ENCODE measurements at places on chromosomes 7 and 10.

DNA sequence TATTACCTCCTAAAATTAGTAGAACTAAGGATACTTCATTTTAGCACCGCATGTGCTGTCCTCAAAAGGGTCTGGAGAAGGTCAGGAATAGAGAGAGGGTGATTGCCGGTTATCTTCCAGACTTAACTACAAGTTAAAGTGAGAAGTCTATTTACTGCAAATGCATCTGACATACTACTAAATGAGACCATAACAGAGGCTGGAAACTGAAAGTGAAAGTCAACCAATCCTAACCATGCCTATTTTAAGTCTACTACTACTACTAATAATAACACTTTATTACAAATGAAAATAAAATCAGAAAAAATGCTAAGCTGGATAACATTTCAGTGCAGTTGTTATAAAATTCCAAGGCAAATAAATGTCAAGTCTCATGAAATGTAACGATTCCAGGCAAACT lies 244.7 kb downstream of the KIF20B start:
- no peaks in the 10 kb centered on the region for H3K36me3 ChIP-seq
- no peak overlapping the region for H3K4me3 ChIP-seq
- no peaks in the 10 kb centered on the region for H3K27me3 ChIP-seq
- DNase-seq = no peak

GRCh38 chr7:140403878-140404564 lies at the start of gene RAB19:
Gene RAB19 (plus strand): TSS chr7:140404058. CDS start chr7:140407647, 3,589 bp downstream.
- peak; percentile 74 for DNase-seq
- H3K36me3 ChIP-seq = no peaks in the 10 kb centered on the region
- no peaks in the 10 kb centered on the region for H3K27me3 ChIP-seq
- H3K4me1 ChIP-seq = peaks cover 14% of the 10 kb centered on the region
- peak within 1 kb of the TSS; percentile 58 for H3K4me3 ChIP-seq
- peak within 1 kb of the TSS; percentile 58 for H3K27ac ChIP-seq

DNA sequence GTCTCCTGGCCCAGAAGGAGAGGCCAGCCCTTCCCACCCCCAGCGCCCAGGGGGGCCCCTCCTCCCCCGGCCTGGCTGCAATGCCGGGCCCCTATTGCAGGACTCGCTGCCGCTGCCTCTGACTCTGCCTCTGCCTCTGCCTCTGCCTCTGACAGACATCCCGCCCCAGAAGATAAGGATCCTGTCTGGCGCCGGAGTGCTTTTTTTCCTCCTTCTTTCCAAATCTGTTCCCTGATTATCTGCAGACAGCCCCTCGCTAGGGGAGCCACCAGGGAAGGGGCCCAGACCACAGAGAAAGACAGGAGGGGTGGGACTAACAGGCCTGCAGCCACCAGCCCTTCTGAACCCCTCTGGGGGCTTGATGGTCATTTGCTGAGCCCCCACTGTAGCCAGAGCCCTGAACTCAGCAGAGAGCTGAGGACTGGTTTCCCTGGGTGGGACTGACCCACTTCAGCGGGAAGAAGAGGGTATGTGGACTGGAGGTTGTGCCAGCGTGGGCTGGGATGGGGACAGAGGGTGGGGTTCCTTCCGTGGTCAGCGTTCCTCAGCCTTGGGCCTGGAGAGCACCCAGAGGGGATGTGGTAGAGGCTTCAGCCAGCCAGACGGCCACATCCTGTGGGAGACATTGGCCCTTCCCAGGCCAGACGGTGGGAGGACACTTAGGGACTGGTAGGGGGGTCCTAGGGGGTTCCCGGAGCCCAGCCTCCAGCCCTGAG lies 22.8 kb downstream of the UNC5B start:
- peak overlapping the region; percentile 17 for H3K4me3 ChIP-seq
- no peaks in the 10 kb centered on the region for H3K36me3 ChIP-seq
- H3K27me3 ChIP-seq = no peaks in the 10 kb centered on the region
- H3K4me1 ChIP-seq = peaks cover 71% of the 10 kb centered on the region
- DNase-seq = peak; percentile 88
- peak overlapping the region; percentile 76 for H3K27ac ChIP-seq

DNA sequence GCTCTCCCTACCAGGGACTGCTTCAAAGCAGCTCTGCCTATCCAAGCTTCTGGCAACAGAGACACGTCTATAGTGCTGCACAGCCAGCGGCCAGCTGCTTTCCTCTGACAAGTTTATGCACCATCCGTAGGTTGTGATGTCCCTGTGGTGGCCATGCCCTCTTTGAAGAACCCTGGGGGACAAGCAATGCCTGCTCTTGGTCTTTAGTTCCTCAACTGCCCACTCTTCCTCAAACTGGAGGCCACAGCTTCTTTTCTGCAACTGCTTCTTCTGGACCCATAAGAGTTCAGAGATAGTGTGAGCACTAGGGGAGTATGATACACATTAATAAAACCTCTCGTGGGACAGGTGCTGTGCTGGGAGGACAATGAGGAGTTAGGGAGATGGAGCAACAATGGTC lies 164.9 kb downstream of the ELMO1 start:
- peak overlapping the region; percentile 49 for H3K27ac ChIP-seq
- H3K27me3 ChIP-seq = no peaks in the 10 kb centered on the region

Measured in lower lobe of right lung (tissue), 2 donors.